GM23248 (cell line): ENCODE measurements at places on chromosomes 5 and 9.

GRCh38 chr9:118596374-118597015 is 772.7 kb downstream of the BRINP1 start:
- no peak for DNase-seq

DNA sequence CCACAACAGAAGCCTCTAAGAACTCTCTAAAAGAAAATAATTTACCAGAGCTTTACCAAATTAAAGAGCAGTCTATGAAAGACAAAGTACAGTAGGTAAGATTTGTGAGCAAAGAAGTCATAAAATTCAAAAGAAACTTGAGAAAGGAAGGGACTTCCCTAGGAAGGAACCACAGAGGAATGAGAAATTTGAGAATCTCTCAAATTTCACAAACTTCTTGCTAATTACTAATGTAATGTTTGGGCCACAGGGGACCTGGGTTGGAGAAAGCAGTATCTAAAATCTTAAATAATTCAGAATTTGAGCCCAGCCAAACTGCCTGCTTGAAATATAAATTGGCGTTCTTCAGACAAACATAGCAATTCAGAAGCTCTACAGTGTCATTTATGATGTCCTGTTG is 225.0 kb upstream of the PRR16 start:
- DNase-seq, result no peak

- DNase-seq, result no peak
These were observed 97.5 kb downstream of the IRX2 start for GRCh38 chr5:2653991-2654390.

GRCh38 chr5:56506211-56506965 is 273.3 kb upstream of the ANKRD55 start:
- DNase-seq, result no peak

DNA sequence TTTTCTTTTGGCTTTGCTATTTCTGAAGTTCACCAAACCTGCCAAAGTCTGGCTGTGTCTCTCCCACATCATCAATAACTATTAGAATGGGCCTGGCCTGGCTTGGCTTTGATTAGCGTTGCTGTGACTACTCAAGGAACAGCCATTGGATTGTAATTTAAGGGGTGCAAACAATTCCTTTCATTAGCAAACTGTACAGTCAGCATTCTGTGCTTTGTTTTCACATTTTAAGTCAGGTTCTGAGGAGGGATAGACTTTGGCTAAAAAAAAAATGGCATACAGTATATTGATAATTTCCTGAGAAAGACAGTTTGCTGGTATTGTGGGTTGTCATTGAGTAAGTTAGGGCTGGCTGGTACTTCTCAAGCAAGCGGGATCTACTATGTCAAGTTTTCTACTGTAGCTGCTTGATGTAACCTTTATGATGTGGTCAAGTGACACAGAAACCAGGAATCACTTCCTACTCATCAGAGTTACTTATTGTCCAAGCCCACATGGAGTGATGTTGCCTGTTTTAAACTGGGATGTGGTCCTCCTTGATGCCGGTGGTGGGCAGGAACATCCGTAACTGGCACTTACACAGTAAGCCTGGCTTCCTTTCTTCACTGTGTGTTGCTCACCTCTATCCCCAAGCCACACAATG is 161.4 kb downstream of the CD180 start:
- no peak for DNase-seq

GRCh38 chr9:96031366-96031824 is 155.9 kb downstream of the ERCC6L2 start:
- DNase-seq, result no peak

DNA sequence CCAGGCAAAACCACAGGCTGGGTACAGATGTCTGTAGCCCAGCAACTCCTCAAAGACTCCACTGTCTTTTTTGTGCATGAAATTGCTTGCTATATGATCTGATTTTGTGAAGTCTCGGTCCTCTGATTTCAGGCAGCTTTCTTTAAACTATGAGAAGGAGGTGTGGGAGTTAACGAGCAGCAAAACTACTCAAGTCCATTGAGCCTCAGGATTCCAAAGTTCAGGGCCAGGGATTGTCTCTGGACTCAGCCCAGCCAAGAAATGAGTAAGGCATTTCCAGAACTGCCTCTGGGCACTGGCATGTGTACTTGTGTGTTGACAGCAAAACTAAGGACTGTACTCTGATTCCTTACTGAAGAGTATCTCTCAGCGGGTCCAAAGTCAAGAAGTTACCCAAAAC is 53.4 kb upstream of the GLIS3 start:
- peak; percentile 51 for DNase-seq

GRCh38 chr9:127846443-127847177 is 7.8 kb downstream of the ENG start:
- DNase-seq, result no peak

DNA sequence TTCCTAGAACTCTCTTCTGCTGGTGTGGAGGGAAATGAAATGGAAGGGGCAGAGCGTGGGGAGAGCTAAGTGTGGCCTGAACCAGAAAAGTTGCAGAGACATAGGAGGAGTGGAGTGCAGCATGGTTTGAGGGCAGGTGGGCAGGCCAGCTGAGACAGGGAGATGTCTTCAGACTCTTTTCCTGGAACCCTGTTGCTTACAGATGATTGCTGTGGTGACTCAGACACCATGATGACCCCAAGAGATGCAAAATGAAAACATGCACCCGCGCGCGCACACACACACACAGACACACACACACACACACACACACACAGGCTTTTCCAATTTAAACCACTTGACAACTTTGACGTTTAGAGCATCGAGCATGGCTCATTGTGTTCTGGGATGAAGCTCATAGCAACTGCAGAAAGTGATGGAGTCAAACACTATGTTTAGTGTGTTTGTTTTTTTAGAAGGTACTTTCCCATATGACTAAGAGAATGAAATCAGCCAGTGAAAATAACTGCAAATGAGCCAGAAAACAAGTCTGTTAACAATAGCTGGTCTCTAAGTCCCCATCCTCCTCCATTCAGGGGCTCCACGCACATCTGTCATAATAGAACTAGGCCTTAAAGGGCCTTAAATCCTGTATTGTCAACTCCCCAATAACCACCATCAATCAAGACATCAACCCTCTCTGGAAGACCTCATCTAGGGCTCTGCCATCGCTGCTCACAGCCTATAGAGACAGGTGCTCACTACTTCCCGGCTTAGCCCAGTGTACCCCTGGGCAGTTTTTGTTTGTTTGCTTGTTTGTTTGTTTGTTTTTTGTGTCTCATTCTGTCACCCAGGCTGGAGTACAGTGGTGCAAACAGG is 9.6 kb downstream of the TMOD1 start:
- DNase-seq, result peak; percentile 57

DNA sequence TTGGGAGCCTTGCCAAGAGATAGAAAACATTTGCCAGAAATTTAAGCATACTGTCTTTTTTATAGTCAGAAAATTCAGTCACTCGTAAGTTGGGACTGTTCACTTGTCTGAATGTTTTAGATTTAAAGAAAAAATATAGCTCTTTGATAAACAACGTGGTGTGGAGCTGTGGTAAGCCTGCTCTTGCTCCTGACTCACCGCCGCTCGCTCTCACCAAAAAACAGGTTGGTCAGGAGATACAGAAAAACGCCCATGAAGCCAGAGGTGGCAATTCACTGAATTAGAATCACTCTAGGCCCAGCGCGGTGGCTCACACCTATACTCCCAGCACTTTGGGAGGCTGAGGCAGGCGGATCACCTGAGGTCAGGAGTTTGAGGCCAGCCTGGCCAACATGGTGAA is 6.2 kb downstream of the LNPEP start:
- no peak for DNase-seq

- DNase-seq, result no peak
These were observed 118.0 kb upstream of the PANK3 start for GRCh38 chr5:168697034-168697720.

- DNase-seq, result no peak
These were observed 40.7 kb downstream of the GARNL3 start for GRCh38 chr9:127305206-127305837.

GRCh38 chr5:76449606-76450005 is 46.5 kb downstream of the IQGAP2 start:
- DNase-seq, result no peak

- no peak for DNase-seq
These were observed 76.2 kb downstream of the ARHGAP26 start for GRCh38 chr5:142846406-142846805.

DNA sequence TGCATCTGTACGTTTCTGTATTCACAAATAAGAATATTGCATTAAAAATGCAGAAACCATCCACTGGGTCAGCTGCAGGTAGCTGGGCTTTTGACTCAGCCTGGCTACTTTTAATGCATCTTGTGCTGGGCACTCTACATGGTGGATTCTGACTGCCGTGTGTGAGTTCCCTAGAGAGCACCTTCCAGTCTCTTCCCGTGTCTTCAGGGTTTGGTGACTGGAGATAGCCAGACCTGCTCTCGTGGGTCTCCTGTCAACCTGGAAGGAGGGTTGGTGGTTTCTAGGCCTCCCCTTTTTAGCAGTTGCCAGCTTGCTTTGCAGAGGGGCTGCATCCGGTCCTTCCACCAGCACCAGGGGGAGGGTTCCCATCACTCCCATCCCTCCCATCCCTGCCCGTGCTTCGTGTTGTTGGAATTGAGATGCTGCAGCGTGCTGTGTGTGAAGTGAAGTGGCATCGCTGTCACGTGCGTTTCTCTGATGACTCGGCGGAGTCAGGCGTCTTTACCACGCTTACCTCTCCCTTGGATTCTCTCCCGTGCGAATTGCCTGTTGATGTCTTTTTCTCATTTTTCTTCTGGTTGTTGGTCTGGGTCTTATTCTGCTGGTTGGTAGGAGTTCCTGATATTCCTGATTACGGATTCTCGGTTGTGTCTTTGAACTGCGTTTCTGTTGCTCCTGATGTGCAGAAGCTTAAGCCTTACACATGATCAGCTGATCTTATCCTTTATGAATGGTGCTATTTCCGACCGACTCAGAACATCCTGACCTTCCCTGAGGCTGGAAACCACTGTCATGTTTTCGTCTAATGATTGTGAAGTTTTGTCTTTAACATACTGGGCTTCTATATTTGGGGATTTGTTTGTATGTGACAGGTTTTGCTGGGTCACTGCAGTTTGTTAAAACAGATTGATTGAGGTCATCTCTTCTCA is 16.9 kb downstream of the FBXW5 start:
- DNase-seq, result no peak
